ENCODE measurements at places on chromosomes 6 and 20. TPM values are rescaled to one million over a fixed set of nuclear protein-coding genes. Genes with fewer than 3 reads are reported as not detected.
A peak's percentile ranks its signal among the peaks of the same experiment; 100 is the strongest.

GRCh38 chr6:76330031-76330430 lies 257.6 kb upstream of the IMPG1 start:
- no peak for ATAC-seq

DNA sequence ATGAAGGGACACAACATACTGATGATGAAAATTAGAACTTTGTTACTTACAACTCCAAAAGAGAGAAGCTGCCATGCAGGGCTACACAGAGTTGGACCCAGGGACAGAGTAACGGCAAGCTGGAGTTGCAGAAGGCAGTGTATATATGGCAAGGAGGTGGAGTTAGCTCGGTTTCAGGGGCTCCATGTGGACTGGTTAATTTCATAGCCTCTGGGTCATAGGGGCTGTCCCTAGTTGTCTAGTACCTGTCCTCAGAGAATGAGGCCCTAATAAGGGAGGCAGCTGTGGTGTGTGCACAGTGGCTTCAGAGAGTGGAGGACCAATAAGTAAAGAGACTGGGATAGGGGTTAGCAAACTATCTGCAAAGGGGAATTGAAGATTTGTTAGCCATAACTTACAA lies 7.9 kb upstream of the ZSCAN12 start:
- no peak for ATAC-seq

- peak; percentile 42 for ATAC-seq
These were observed 18.0 kb upstream of the GGTLC1 start for GRCh38 chr20:24006626-24007025.

Gene BPIFB2
- not detected for total RNA-seq

DNA sequence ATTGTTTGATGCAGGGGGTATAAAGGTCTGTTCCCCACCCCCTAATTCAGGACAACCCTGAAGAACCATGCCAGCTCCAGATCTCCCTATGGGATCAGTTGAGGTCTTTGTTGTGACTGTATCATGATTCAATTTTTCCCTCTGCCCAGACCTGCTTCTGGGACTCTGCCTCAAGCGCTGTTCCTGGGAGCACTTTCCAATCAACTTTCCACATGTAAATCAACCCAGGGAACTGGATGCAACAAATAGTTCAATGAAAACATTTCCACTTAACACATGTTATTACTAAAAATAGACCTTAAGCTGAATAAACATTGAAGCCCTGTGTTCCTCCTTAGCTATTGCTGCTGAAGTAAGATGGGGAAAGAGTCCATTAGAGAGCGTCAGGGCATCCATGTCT lies 139.5 kb downstream of the C6orf58 start:
- ATAC-seq, result no peak

Gene GCNT2
- 14.8 TPM for total RNA-seq

GRCh38 chr6:40721271-40721952 lies 134.2 kb upstream of the LRFN2 start:
- peak; percentile 78 for ATAC-seq

- no peak for ATAC-seq
These were observed 669 bp downstream of the PCNA start for GRCh38 chr20:5119143-5119434.

GRCh38 chr6:25535632-25536225 lies 116.3 kb upstream of the SCGN start:
- no peak for ATAC-seq

- ATAC-seq, result no peak
These were observed 3.6 kb downstream of the MYCT1 start for GRCh38 chr6:152701081-152701862.

- ATAC-seq, result no peak
These were observed 547.5 kb upstream of the ADGRB3 start for GRCh38 chr6:68087399-68088133.

DNA sequence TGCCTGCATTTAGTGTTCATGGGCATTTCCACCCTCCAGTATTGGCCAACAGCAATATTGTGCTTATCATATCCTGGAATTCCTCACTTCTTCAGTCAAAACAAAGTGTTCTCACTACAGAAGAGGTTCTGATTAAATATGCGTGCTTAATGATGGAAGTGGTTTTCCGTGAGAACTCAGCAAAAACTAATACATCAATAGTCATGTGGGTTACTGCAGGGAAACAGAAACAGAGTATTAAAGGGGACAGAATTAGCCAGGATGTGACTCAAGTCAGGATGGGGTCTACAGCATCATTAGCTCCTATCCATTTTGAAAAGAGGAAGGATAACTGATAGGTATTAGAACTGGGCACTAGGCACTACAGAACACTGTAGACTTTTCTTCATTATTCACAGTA lies 384.6 kb downstream of the CDKAL1 start:
- no peak for ATAC-seq

GRCh38 chr20:17202673-17203072 lies 24.2 kb upstream of the PCSK2 start:
- no peak for ATAC-seq

- ATAC-seq, result no peak
These were observed 507.2 kb upstream of the CHD6 start for GRCh38 chr20:42125426-42125825.

Gene LY6G5C
- total RNA-seq, result 1.5 TPM

- ATAC-seq, result no peak
These were observed 15.6 kb downstream of the LRRN4 start for GRCh38 chr20:6038256-6038655.

Gene UBE2V1
- 88.7 TPM for total RNA-seq

- ATAC-seq, result no peak
These were observed 183.9 kb downstream of the SYNDIG1 start for GRCh38 chr20:24653306-24653705.

DNA sequence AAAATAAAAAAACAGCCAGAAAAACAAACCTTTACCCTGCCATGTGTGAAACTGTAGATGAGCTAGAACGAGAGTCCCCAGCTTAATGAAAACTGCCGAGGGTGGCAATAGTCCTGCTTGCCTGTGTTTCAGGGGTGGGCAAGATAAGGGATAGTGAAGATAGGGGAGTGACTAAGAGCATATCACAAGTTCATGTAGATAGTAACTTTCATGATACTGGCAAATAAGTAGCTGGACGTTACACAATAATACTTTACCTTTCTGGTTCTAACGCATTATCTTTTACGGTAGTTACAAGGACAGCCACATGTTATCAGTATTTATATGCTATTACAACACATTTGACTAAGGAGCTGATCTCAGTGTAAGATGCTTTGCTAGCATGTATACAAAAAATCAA lies 9.3 kb upstream of the FBXO9 start:
- ATAC-seq, result no peak

Gene CDSN
- not detected for total RNA-seq

Gene RIMS1
- total RNA-seq, result 0.04 TPM

DNA sequence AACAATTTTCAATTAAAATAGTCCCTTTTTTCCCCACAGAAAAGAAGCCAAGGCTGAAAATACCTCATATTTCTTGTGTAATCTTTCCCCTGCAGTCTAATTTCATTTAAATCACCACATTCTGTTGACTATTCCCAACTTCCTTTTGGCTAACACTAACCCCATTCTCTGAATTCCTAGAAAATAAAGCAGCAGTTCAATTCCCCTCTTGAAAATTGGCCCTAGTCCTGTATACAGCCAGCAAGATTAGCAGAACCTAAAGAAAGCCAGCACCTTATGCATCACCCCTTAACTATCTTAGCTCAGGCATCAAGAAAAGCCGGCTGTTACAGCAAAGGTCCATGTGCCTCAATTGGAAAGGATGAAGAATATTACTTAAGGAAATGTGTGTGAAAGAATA lies 69.7 kb downstream of the MDN1 start:
- ATAC-seq, result no peak

- ATAC-seq, result no peak
These were observed 49.6 kb downstream of the RIOK1 start for GRCh38 chr6:7439228-7439627.

DNA sequence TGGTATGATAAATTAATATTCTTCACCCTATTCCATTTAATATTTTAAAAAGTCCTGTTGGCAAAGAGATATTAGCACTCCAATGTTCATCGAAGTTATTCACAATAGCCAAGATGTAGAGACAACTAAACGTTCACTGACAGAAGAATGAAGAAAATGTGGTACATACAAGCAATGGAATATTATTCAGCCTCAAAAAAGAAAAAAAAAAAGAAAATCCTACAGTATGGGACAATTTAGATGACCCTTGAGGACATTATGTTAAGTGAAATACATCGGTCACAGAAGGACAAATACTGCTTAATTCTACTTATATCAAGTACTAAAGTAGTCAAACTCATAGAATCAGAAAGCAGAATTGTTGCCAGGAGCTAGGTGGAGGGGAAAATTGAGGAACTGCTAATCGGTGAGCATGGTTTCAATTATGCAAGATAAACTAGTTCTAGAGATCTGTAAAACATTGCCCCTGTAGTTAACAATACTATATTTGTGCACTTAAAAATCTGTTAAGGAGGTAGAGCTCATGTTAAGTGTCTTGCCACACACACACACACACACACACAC lies 4.7 kb downstream of the GCLC start:
- no peak for ATAC-seq

Gene PRRT1
- total RNA-seq, result 1.4 TPM

- no peak for ATAC-seq
These were observed 81.8 kb upstream of the CNKSR3 start for GRCh38 chr6:154592199-154592860.

- peak; percentile 65 for ATAC-seq
These were observed 99.6 kb upstream of the ENPP5 start for GRCh38 chr6:46270336-46270735.

DNA sequence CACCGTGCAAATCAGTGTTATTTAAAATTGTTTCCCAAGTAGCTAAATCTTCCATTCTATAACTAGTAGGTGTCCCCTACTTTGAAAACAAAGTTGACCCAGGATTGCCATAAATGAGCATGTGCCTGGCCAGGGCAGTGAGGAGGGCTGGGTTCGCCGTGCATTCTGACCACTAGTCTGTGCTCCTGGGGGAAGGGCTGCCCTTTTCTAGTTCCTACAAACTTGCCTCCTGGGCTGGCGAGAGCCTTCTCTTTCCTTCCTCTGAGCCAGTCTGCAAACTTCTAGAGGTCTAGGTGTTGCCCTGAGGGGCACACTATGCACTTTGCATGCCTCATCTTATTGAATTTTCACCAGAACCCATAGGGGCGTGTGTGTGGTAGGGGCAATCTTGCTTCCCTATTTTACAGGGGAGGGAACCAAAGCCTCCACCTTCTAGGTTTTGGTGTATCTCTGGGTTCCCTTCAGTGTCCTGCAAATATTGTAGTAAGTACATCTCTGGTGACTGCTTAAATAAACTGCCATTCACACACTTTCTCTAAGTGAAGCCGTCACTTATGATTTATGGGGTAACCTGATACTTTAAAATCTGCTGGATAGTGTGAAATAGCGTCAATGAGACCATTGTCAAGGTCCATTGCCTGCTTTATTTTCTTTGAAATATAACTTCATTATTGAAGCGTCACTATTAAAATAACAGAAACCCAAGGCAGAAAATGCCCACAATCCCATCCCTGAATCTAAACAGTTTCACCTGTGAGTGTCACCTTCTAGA lies 42.2 kb downstream of the CDH26 start:
- peak; percentile 21 for ATAC-seq

Gene OR2H2
- total RNA-seq, result 0.22 TPM

Gene ZKSCAN3
- total RNA-seq, result 8.0 TPM

GRCh38 chr6:166471797-166472260 lies 89.1 kb upstream of the MPC1 start:
- ATAC-seq, result no peak

Gene GPR63
- 4.6 TPM for total RNA-seq

DNA sequence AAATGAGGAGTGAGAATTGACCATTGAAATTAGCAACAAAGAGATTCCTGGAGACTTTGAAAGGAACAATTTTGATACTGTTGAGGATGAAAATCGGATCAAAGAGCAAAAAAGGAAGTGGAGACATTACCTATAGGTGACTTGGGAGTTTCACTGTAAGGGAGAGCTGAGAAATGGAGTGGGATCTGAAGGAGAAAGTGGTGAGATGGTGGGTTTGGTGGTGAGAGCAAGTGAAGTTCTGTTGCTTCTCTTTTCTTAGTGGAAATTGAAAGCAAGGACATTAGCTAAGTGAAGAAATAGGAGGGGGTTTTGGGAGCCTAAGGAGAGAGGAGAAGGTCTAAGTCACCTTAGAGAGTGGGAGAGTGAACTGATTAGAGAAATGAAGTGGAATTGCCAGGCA lies 4.2 kb downstream of the ERGIC3 start:
- ATAC-seq, result no peak

Gene RAET1L
- total RNA-seq, result 0.79 TPM

DNA sequence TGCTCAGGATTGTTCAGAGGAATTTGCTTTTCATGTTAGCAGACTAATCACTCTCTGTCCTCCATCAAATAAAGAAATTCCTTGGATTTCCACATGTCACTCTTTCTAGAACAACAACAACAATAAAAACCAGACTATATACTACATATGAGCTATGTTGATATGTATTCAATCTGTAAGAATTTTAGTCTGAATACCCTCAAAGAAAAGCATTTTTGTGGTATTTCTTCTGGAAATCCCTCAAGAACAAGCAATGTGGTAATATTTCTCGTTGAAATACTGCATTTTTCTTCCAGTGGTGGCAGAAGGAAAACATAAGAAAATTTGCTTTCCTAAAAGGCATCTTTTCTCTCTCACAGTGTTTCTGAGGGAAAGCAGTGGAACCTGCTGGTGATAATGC lies 312.6 kb upstream of the RSPO3 start:
- no peak for ATAC-seq

Gene PXT1
- total RNA-seq, result 0.05 TPM

GRCh38 chr6:103011605-103012004 lies 1618.1 kb downstream of the GRIK2 start:
- no peak for ATAC-seq

Gene CLPSL2
- not detected for total RNA-seq

DNA sequence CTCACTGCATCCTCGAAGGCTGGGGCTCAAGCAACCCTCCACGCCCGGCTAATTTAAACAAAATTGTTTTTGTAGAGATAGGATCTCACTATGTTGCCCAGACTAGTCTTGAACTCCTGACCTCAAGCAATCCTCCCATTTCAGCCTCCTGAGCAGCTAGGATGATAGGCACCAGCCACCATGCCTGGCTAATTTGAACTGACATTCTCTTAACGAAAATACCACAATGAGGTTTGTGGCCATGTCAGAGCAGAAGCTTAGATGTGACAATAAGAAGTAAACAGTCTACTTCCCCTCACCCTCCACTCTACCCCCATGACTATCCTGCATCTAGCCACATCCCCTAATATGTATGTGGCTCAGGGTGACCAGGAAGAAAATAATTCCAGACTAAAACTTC lies 74.8 kb upstream of the PLCB4 start:
- ATAC-seq, result no peak

DNA sequence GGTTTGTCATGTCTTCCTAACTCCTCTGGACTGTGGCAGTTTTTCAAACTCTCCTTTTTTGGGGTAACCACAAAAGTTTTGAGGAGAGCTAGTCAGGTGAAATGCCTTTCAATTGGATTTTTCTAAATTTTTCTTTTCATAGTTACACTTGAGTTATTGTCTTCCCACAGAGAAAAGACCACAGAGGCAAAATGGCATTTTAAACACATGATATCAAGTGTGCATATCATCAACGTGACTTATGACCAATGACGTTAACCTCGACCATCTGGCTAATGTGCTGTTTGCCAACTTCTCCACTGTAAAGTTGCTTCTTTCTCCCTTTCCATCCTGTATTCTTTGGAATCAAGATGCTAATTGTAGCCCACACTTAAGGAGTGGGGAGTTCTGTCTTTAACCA lies 41.3 kb upstream of the SNAP25 start:
- no peak for ATAC-seq

Gene TPMT
- total RNA-seq, result 13.1 TPM
